ENCODE measurements at places on chromosomes 1 and 21.

DNA sequence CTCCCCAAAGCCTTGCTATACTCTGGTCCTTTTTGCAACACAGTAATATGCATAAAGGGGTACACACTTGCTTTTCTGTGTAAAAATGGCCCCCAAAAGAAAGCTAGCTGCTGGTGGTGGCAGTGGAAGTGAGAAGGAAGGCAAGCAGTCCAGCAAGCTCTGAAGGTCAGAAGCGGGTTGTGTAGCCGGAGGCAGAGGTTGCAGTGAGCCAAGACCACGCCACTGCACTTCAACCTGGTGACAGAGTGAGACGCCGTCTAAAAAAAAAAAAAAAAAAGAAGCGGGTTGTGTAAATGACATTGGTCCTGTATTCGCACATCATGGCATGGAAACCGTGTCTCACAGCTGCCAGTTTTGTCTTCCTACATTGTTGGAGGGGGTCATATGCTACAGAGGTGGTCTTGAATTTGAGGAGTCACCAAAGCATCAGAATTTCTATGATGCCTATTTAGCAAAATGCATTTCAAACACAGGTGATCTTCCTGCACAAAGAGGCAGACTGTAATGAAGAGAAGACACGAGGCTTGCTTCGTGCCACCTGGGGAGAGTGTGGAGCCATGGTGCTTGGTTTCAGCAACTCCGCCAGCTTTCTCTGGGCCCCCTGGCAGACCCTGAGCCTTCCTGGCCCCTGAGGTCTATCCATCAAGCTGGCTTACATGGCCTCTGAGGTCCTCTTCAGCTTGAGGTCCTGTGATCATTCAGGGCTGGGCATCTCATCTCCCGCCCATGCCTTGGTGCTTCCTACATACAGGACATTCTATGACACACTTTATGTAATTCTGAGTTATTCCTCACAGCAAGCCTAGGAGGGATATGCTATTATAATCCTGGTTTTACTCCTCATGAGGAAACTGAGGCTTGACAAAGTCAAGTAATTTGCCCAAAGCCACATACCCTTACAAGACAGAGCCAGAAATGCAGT lies 71.0 kb downstream of the TOMM20 start:
- H3K4me1 ChIP-seq = peaks cover 15% of the 10 kb centered on the region
- no peak overlapping the region for H3K27ac ChIP-seq
- no peaks in the 10 kb centered on the region for H3K27me3 ChIP-seq
- no peak overlapping the region for H3K4me3 ChIP-seq
- no peaks in the 10 kb centered on the region for H3K36me3 ChIP-seq

DNA sequence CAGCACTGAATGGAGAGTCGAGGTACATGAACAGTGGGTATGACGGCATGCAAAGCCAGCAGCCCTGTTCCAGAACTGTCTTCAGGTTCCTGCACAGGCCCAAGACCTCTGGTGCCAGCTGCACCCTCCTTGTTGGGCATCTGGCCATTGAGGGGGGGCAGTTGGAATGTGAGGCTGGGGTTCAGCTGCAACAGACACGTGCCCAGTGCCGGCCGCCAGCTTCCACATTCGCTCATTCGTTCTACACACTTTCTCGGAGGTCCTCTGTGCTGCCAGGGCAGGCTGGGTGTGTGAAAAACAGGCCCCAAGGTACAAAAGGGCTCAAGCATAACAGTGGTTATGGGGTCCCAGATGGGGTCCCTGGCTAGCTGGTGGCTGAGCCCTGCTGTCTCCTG lies 37.9 kb upstream of the SLC19A1 start:
- H3K4me1 ChIP-seq = no peaks in the 10 kb centered on the region
- H3K27ac ChIP-seq = no peak overlapping the region
- no peaks in the 10 kb centered on the region for H3K36me3 ChIP-seq
- H3K27me3 ChIP-seq = peaks cover 16% of the 10 kb centered on the region
- no peak for DNase-seq

DNA sequence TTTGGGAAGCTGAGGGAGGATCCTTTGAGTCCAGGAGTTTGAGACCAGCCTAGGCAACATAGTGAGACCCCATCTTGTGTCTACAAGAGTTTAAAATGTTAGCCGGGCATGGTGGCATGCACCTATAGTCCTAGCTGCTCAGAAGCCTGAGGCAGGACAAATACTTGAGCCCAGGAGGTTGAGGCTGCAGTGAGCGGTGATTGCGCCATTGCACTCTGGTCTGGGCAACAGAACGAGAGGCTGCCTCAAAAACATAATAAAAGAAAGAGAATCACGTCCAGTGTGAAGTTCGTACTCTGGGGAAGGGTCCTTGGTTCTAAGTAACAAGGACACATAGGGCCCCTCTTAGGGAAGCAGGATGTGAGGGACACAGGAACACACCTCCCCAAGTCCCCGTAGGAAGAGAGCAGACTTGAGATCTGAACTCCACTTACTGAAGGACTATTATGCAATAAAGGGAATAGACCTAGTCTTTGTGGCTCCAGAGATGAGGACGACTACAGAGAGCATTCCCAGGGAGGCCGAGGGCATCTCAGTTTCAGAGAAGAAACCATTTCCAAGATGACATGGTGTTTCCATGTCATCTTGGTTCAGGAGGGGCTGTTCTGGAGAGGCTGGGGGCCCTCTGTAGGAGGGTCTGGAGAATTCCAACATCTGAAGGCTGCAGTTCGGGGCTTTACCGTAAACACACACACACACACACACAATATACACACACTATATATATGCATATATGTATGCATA lies 10.8 kb upstream of the ENO1 start:
- no peaks in the 10 kb centered on the region for H3K36me3 ChIP-seq
- no peak overlapping the region for H3K4me3 ChIP-seq
- no peaks in the 10 kb centered on the region for H3K4me1 ChIP-seq
- DNase-seq = no peak
- H3K27me3 ChIP-seq = no peaks in the 10 kb centered on the region

DNA sequence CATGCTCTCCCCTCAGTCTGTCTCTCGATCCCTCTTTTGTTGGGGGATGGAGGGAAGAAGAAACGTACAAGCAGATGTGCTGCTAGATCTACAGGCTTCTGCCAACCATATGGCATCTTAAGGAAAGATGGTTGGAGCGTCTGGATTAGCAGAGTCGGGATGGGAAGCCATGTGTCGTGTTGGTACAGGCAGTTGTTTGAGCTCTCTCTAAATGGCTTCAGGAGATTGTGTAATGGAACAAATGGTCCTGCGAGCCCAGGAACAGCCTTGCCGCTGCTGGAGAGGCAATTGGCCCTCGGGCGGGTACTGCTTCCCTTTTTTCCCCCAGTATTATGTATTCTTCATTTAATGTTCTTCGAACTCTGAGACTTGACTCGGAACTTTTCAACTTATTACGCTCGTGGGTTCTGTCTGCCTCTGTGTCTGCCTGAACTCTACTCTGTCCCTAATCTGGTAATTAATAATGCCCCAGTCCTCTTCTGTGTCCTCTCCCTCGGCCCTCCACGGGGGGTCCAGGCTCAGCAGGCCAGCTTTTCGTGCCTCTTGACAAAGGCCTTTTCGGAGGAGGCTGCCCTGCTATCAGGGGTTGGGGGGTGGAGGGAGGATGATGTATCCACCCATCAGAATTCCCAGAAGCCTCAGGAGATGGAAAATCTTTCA lies 215.3 kb downstream of the SDCCAG8 start:
- H3K27ac ChIP-seq = no peak overlapping the region
- peaks cover 25% of the 10 kb centered on the region for H3K4me1 ChIP-seq
- H3K27me3 ChIP-seq = no peaks in the 10 kb centered on the region
- no peak for DNase-seq

GRCh38 chr1:20410503-20410902 lies 75.5 kb downstream of the CAMK2N1 start:
- peaks cover 13% of the 10 kb centered on the region for H3K27me3 ChIP-seq
- no peak overlapping the region for H3K27ac ChIP-seq
- peaks cover 16% of the 10 kb centered on the region for H3K4me1 ChIP-seq
- DNase-seq = no peak

DNA sequence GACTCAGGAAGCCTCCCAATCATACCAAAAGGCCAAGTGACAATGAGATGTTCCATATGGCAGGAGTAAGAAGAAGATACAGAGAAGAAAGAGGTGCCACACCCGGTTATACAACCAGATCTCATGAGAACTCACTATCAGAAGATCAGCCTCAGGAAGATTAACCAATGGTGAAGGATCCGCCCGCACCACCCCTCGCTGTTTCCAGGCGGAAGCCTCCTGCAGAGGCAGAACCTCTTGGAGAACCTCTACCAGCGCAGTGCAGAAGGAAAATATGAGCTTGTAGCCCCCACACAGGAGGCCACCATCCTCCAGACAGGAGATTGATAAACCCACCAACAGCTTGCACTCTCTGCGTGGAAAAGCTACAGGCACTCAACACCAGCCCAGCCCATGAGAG lies 245.1 kb downstream of the POTED start:
- no peak overlapping the region for H3K27ac ChIP-seq
- no peaks in the 10 kb centered on the region for H3K36me3 ChIP-seq
- H3K4me3 ChIP-seq = no peak overlapping the region
- H3K4me1 ChIP-seq = no peaks in the 10 kb centered on the region
- DNase-seq = no peak

DNA sequence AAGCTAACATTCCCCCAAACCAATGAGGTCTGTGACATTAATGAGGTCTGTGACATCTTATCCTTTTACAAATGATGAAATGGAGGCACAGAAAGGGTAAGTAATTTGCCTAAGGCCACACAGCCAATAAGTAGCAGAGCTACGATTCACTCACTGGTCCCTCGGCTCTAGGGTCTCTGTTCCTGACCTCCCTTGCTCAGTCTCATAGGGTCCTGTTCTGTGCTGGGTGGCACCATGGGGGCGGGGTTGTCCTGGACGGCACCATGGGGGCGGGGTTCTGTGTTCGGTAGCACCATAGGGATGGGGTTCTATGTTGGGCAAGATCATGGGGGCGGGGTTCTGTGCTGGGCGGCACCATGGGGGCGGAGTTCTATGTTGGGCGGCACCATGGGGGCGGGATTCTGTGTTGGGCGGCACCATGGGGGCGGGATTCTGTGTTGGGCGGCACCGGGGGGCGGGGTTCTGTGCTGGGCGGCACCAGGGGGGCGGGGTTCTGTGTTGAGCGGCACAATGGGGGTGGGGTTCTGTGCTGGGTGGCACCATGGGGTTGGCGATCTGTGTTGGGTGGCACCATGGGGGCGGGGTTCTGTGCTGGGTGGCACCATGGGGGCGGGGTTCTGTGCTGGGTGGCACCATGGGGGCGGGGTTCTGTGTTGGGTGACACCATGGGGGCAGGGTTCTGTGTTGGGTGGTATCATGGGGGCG lies 55.6 kb downstream of the CLSTN1 start:
- DNase-seq = no peak
- H3K4me3 ChIP-seq = no peak overlapping the region
- H3K4me1 ChIP-seq = peaks cover 2% of the 10 kb centered on the region
- no peaks in the 10 kb centered on the region for H3K27me3 ChIP-seq
- H3K27ac ChIP-seq = no peak overlapping the region

GRCh38 chr1:156926175-156926574 lies 5.7 kb downstream of the LRRC71 start:
- no peak for DNase-seq
- H3K27me3 ChIP-seq = peaks cover 67% of the 10 kb centered on the region
- H3K4me1 ChIP-seq = peaks cover 9% of the 10 kb centered on the region
- H3K4me3 ChIP-seq = no peak overlapping the region

DNA sequence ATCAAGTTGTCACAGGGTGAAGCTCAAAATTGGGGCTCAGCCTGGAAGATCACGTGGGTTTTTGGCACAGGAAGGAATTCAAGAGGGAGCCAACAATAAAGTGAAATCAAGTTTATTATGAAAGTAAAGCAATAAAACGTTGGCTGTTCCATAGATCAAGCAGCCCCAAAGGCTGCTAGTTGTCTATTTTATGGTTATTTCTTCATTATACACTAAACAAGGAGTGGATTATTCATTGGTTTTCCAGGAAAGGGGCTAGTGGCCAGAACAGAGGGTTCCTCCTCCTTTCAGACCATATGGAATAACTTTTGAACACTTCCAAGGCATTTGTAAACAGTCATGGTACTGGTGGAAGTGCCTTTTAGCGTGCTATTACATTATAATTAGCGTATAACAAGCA lies 723.5 kb upstream of the ADAMTS5 start:
- H3K27ac ChIP-seq = no peak overlapping the region
- H3K36me3 ChIP-seq = no peaks in the 10 kb centered on the region
- no peaks in the 10 kb centered on the region for H3K4me1 ChIP-seq
- H3K4me3 ChIP-seq = no peak overlapping the region
- no peaks in the 10 kb centered on the region for H3K27me3 ChIP-seq

DNA sequence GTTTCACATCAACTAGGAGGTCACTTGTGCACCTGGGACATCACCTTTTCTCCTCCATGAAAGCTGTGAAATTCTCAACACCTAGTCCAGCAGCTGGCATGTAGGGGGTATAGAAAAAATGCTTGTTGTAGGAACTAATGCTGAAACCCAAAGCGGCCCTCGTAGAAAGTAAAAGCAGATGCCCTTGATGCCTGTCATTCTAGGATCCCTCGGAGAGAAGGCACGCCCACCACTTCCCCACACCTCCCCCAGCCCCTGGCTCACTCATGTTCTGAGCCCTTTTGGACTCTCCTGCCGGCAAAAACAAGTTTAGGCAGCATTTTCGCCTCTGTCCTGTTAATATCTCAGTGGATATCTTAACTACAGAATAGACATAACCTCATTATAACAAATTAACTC lies 36.5 kb downstream of the RIPK4 start:
- H3K27ac ChIP-seq = no peak overlapping the region
- no peak for DNase-seq
- H3K27me3 ChIP-seq = peaks cover 45% of the 10 kb centered on the region
- peaks cover 6% of the 10 kb centered on the region for H3K4me1 ChIP-seq

DNA sequence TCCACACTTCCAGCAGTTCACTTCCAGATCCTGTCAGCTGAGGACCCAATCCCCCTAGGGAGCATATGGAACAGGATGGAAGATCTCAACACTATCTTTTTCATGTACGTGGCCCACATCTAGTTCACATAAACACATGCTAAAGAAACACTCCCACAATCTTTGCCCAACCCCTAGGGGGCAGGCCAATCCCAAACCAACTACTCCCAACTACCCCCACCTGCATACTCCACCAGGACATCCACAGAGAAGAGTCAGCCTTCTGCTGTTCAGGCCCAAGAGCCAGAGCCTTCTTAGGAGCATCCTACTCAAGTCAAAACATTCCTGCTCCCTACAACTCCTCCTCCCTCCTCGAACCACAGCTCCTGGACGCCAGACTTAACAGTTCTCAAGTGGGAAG lies 5.6 kb upstream of the SLC5A9 start:
- H3K27ac ChIP-seq = no peak overlapping the region
- DNase-seq = no peak
- no peaks in the 10 kb centered on the region for H3K36me3 ChIP-seq
- H3K27me3 ChIP-seq = peaks cover 14% of the 10 kb centered on the region
- no peak overlapping the region for H3K4me3 ChIP-seq

GRCh38 chr1:228308628-228309325 lies 97.9 kb downstream of the TRIM11 start:
- H3K4me3 ChIP-seq = no peak overlapping the region
- no peaks in the 10 kb centered on the region for H3K4me1 ChIP-seq
- H3K36me3 ChIP-seq = no peaks in the 10 kb centered on the region
- no peak overlapping the region for H3K27ac ChIP-seq
- H3K27me3 ChIP-seq = no peaks in the 10 kb centered on the region

DNA sequence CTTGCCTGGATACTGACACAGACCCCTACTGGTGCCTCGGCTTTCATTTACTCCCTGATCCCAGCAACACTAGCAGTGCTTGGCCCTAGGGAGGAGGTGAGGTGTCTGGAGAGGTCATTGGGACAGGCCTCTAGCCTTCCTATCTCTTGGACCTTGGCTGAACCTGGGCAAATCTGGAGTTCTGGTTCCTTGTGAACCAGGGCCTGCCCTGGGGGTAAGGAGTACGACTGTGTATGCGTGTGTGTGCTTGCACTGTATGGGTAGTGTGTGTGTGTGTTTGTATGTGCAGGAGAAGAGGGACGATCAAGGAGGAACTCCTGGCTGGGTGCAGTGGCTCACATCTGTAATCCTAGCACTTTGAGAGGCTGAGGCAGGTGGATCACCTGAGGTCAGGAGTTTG lies 252.7 kb upstream of the CSF3R start:
- H3K27me3 ChIP-seq = peaks cover 46% of the 10 kb centered on the region
- no peaks in the 10 kb centered on the region for H3K36me3 ChIP-seq
- DNase-seq = no peak
- H3K4me1 ChIP-seq = no peaks in the 10 kb centered on the region
- no peak overlapping the region for H3K27ac ChIP-seq
- H3K4me3 ChIP-seq = no peak overlapping the region
